ENCODE measurements at places on chromosomes 2 and 18.

DNA sequence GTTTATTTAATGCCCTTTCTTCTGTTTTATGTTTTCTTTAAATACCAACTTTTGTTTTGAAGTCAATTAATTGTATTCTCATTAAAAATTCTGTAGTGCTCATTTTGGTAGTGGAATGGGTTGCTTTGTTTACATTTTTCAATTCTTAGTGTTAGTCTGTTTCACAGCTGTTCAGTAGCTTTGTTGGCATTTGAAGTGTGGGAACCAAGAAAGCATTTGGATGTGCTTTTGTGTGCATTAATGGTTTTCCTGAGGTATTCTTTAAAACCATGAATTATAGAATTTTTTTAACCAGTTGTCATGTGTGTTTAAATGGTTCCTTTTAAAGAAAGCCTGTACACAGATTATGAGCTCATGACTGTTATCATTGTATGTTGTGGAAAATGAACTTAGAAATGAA, 19.7 kb downstream of the MIB1 start:
- peak; percentile 18 for DNase-seq

DNA sequence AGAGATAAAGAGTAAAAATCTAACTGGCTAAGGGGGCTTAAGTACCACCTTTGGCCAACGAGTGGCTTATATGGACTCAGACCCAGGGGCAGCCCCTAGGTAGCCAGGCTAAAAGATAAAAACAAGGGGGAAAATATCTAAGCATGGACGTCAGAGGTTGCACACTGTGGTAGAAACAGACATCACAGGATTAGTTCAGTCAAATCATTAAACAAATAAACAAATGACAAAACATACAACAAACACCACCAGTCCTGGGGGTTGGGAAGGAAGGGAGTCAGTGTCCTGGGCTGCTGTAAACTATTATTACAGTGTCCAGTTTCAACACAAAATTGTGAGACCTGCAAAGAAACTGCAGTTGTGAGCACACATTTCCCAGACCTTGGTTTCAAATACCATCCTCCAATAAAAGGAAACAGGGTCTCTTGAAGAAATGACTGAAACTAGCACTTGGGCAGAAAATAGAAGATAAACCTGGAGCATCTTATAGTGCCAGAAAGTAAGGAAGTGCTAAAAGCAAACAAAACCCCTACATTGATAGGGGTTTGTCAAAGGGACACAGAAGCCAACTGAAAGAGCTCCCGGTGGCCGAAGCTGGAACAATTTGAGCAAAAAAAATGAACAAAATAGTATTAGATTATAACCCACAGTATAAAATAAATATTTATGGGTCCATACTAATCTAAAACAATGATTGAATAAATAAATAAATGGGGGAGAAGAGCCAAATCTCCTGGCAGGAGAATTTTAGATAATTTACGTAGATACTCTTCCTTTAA, 154.8 kb upstream of the KLF7 start:
- no peak for DNase-seq

GRCh38 chr18:52610451-52611115, 270.6 kb downstream of the DCC start:
- no peak for DNase-seq

DNA sequence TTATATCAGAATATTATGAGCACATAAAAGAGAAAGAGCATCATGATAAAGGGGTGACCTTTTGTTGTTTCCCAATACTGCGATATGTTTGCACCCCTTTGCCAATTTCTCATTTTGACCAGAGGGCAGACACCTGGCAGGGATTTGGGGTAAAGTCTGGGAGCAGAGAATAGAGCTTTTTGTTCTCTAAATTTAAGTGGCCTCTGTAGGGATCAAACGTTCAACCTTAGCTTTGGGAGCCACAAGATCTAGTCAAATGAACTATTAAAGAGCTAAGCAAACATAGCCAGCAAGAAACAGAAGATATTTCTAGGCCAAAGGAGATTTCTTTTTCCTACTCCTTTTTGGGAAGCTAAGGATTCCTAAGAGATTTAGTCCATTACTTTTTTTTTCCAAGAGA, 1.1 kb upstream of the MSTN start:
- no peak for DNase-seq

DNA sequence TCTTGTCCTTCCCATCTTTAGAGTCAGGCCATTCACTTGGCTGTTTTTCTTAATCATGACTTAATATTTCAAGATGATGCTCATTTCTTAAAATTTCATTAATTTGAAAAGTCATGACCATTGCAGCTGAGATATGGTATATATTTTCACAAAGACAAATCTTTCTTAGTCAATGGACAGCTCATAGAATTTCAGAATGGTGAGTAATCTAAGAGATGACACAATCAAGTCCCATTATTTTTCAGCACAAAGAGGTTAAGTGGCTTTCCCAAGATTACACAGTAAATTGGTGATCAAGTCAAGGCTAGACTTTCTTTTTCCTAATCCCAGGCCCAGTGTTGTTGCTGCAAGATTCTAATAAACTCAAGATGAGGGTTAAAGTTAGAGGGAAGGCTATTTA, 34.4 kb upstream of the NT5C1B start:
- peak; percentile 62 for DNase-seq

DNA sequence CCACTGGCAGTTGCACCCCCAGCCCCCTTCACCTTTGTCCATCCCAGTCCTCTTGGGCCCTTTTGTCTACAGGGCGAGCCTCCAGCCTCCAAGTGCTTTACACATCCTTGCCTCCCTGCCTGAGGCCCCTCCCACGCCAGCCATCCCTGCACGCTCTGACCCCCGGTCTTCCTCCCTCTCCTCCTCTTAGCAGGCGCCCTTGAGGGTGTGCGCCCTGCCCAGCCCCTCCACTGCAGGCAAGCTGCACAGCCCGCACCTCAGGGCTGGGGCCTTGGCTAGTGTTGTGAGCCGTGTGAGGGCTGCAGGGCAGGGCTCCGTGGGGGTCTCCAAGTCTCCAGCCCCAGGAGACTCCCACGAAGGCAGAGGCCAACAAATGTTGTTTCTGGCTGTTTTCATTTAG, 6.9 kb downstream of the BOK start:
- no peak for DNase-seq

- no peak for DNase-seq
Measured at GRCh38 chr2:13335862-13336535, 619.3 kb downstream of the TRIB2 start.

GRCh38 chr2:54473851-54474250, 17.7 kb downstream of the SPTBN1 start:
- DNase-seq, result no peak

DNA sequence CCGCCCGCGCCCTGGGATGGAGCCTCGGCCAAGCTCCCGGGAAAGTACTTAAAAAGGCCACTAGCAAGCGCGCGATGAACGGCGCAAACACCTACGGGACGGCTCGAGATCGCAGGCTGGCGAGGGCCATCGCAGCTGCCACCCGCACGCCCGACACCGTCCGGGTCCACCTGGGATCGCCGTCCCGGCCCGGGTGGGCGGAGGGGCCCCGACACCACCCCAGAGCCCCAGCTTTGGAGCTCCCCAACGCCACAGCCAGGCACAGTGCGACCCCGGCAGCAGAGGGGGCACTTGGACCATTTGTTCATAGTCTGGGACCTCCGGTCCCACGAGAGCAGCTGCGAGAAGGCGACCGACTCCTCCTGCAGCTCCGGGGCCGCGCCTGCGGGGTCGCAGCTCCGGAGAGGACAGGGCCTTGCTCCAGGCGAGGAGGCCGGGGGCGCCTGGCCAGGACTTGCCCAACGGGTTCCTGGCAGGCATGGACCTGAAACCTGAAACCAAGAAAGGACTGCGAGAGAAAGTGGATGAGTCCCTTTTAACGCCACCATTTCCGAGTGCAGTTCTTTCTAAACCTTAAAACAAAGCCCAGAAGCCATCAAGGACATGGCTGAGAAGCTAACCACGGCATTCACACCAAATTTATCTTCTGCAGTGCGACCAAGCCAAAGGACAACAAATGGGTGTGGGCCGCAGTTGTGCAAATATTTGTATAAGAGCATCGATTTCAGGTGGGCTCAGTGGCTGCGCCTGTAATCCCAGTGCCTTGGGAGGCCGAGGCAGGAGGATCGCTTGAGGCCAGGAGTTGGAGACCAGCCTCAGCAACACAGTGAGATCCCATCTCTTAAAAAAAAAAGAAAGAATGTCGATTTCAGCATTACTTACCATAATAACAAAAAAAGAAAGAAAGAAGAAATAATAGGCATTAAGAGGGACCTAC, 54.0 kb upstream of the IMP4 start:
- DNase-seq, result no peak

DNA sequence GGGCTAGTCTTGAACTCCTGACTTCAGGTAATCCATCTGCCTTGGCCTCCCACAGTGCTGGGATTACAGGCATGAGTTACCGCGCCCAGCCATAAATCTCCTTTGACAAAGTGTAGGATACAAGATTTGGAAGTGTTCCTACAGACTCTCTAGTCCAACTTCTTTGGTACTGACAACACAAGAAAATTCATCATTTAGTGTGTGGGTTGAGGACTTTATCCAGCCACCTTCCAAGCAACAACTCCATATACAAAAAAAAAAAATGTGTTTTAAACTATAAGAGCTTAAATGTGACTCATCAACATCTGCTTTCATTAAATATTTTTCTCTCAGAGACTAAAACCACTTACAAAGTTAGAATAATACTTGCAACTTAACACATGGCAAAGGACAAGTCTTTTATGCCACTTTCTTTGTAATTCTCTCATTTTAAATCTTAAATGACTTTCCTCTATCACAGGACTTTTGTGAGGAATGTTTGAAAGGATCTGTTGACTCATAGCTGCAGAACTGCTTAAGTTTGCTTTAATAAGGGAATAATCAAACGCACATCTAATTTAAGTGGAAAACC, 46.2 kb upstream of the ITGAV start:
- no peak for DNase-seq

DNA sequence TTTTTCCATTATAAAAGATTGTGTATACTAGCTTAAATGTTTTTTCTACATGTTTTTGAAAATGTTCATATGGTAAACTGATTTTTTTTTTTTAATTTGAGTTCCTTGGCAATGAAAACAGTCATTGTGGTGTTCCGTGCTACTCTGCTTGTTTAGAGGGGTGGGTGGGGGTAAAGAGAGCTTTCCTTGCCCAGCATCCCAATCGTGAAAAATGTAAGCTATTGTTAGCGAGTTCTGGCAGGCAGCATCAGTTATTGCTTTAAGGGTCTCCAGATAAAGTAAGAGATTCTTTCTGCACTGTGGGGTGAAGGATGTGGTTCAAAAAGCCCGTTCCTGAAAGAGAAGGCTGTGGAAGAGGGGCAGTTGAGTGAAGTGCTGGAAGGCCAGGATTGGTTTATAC, 118.4 kb downstream of the TANC1 start:
- no peak for DNase-seq

DNA sequence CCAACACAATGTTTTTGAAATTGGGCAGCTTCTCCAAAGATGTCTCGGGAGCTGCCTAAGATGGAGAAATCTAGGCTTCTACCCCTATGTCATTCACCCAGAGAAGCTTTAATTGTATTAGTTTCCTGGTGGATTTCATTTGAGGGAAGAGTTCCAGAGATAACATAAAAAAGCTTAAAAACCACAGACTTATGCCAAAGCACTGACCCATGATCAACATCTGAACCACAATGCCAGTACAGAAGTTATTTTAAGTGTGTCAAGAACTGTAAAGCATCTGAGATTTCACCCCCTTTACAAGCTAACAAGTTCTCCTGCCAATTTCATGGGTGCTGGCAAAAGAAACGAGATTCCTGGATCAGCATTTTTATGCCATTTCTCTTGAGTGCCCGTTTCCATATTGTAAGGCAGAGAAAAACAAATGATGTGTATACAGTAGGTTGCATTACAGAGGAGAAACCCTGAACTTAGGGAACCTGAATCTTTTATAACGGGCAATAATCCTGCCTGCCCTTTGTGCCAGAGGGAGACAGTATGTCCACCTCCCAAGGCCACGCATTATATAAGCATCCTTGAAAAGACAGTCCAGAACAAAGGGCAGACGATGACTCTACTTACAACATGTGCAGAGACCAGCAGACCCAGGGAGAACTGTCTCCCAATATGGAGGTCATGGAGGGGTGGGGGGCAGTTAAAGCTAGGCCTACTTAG, 44.1 kb downstream of the MREG start:
- DNase-seq, result no peak

DNA sequence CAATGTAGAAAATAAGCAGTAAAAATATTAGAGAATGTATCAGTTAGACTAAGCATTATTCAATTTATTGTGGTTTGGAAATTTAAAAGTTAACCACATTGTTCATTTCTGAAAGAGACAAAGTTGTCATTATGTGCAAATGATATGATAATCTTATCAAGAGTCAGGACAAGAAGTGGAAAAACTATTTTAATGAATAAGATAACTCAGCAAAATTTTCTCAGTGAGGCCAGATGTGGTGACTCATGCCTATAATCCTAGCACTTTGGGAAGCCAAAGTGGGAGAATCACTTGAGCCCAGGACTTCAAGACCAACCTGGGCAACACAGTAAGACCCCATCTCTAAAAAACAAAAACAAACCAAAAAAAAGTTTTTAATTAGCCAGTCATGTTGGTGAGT, 39.5 kb upstream of the CERS6 start:
- DNase-seq, result no peak

DNA sequence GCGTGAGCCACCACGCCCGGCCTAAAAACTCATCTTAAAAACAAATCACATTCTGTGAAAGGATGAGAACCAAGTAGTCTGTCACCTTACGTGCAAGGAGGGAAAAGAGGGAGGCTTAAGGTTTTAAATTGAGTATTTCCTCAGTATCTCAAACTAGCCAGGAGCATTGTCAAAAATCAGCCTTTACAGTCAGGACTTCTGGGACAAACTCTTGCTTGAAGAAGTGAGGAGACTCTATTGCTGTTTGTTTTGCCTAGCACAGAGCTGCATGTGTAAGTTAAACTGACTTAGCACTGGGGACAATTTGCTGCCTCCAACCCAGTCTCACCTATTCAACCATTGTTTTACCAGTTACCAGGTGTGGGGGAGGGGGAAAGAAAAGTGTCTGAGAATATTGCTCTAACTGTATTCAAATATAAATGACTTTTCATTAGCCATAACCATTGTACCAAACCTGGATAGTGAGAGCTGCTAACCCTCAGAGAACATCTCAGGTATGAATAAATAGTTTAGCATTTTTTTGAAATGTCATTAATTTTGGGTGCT, 3.6 kb downstream of the INO80D start:
- no peak for DNase-seq

- no peak for DNase-seq
Measured at GRCh38 chr18:36316246-36316645, 18.7 kb downstream of the FHOD3 start.

- no peak for DNase-seq
Measured at GRCh38 chr2:33496150-33496549, 19.7 kb downstream of the RASGRP3 start.

- no peak for DNase-seq
Measured at GRCh38 chr18:21979171-21979560, 190.2 kb upstream of the GATA6 start.

GRCh38 chr18:31204166-31204565, 41.5 kb upstream of the DSC1 start:
- no peak for DNase-seq

DNA sequence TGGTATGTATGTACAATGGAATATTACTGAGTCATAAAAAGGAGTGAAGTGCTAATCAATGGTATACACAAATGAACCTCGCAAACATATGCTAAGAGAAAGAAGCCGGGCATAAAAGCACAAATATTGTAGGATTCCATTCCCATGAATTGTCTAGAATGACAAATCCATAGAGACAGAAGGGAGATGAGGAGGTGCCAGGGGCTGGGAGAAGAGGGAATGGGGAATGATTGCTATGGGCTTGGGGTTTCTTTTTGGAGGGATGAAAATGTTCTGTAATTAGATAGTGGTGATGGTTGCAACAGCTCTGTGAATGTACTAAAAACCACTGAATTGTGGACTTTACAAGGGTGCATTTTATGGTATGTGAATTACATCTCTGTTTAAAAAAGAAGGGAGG, 73.5 kb downstream of the GLI2 start:
- no peak for DNase-seq

- DNase-seq, result no peak
Measured at GRCh38 chr2:153005071-153005730, 286.8 kb downstream of the ARL6IP6 start.
